Glomerular endothelial cell (primary cell): ENCODE measurements at places on chromosomes 2 and 18. TPM values are rescaled to one million over a fixed set of nuclear protein-coding genes. Genes with fewer than 3 reads are reported as not detected.

DNA sequence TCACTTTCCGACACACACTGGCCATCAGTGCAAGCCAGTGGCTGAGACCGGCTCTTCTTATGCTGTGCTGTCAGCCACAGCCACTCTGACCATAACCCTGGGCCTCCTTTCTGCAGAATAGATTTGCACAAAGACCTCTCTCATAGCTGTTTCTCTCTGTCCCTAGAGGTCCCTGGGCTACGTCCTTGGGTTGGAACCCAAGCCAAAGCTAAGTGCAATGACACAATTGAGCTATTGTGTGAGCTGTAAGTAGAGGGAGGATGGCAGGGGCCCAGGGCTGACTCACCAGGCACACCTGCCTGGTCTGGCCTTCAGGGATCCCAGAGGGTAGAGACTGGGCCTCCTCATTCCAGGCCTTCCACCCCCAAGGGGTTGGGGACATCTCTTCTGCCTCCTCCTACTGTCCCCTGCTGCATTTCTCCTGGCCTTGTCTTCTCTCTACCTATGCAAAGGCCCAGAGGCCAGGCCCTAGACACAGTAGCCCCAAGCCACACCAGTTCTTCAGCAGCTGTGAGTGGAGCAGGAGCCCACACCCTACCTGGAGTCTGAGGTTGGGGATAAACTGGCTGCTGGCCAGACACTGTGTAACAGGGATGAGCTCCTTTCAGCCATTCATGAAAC, 174.6 kb downstream of the NCK2 start:
- no peak for DNase-seq

- no peak for DNase-seq
Observed at GRCh38 chr2:25989154-25989553, 6.9 kb upstream of the KIF3C start.

- no peak for DNase-seq
Observed at GRCh38 chr2:163690896-163691295, 44.9 kb downstream of the FIGN start.

LIPG gene
- total RNA-seq = 123 and 185 TPM in 2 replicates
